ENCODE measurements at places on chromosomes 2 and 18.

GRCh38 chr2:55718165-55719008, 24.7 kb upstream of the PNPT1 start:
- peak; percentile 71 for DNase-seq

DNA sequence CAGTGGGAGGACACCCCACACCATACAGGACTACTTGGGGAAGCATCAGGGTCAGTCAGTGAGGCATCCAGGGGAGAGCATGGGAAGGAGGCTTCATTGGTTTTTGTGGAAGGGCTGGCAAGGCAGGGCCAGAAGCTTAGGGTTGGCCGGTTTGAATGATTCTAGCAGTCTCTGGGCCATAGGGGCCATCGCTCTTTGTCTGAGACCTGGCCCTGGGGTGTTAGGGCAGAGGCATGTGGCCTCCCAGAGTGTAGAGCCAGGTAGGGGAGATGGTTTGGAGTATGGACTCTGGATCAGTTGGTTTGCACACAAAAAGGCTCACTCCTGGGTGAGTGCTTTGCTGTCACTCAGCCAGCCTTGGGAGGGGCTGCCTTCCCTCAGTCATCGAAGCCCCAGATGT, 98.5 kb downstream of the GLI2 start:
- no peak for DNase-seq

- DNase-seq = no peak
Measured at GRCh38 chr18:13239171-13239956, 20.8 kb downstream of the LDLRAD4 start.

- no peak for DNase-seq
Measured at GRCh38 chr18:6284761-6285160, 129.9 kb downstream of the L3MBTL4 start.

DNA sequence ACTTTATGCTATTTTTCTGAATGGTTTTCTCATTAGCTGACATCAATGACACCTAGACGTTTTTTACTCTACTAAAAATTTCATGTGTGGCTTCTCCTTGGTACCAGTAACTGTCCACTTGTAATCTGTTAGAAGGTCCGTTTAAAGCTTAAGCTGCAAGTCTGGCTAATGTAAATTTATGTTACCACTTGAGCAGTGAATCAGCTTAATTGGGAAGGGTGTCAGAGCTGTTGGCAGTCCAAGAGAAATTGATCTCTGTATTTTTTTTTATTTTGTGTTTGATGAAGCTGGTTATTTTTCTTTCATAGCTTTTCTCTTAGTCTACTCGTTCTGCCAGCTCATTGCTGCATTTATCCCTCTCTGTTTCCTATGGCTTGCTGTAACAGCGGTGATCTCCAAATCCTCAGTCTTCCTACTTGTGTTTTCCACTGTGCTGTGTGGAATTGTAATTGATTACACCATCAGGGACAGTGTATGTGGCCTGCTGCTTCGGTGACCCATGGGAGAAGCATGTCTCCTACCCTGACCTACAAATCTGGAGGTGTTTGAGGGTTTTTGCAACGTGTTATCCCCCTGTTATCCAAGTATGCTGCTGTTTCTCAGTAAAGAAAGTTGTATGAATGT, 724.2 kb upstream of the REG3G start:
- no peak for DNase-seq

GRCh38 chr2:187982668-187983067, 309.0 kb upstream of the GULP1 start:
- peak; percentile 92 for DNase-seq

DNA sequence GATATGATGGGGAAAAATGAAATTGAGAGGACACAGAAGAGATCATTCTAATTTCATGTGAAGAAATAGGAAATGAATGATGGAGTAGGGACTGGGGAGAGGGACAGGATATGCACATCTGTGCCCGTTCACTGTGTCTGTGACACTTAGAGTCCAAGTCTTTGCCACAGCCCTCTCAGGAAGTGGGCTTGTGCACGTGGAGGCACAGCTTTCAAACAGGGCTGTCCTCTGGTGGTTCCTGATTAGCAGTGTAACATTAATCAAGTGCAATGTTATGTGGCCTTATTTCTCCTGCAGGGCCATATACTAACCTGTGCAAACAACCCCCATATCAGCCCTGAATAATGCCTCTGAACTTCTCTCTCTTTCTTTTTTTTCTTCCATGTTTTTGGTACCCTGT, 312.2 kb upstream of the FAM98A start:
- no peak for DNase-seq

- DNase-seq = no peak
Measured at GRCh38 chr2:68478688-68479087, 11.3 kb downstream of the APLF start.

DNA sequence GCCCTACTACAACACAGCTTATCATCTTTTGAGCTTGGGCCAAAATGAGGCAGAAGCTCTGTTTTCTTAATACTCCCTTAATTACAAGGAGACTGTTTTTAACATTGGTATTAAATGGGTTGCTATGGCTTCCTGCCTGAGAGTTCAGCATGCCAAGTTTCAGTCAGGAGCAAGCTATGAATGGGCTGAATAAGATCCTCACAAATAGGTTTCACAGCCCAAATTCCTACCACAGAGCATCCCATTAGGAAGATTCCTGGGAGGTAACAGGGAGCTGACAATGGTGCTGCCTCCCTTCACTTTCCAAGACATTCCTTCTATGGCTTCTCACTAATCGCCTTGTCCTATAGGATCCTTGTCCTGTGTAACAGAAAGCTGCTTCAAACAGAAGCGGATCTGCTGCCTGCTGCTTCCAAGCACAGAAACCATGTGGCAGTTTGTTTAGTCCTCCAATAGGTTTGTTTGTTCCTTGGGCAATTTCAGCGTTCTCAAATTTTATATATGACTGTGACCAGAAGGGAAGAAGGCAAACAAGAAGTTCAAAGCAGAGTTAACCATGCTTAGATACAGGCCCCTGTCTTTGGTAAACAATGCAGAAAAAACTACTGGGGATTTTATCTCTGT, 70.9 kb downstream of the NCKAP5 start:
- DNase-seq = peak; percentile 20

DNA sequence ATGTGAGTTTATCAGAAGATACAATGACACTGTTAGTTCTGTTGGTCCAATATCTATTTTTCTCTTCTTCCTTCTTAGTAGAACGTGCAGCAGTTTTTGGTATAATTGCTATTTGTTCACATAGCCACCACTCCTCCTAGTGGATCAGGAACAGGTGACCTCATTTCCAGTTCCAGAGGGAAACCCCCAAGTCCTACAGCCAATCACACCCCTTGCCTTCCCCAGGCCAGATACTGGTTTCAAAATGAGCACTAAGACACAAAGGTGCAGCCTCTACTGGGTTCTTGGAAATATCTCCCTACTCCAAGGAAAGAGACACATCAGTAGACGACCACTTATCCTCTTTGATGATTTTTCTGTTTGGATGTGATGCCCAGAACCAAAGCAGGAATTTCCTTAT, 103.2 kb downstream of the TCF4 start:
- no peak for DNase-seq

GRCh38 chr2:235413064-235413463, 80.8 kb upstream of the AGAP1 start:
- no peak for DNase-seq

DNA sequence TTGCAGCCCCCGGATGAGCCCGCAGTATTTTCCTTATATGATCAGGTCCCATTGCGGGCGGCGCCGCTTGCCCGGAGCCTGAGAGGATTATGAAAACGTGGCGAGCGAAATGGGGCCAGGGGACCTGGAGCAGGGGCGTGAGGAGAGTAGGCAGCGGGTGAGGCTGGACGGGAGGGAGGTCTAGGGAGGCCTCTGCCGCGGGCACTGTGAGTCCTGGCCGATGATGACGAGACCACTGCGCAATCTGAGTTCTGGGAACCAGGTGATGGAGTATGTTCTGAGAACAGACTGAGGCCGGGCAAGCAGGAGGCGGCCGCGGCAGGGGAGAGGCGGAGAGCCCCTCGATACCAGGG, 790 bp upstream of the ACAA2 start:
- peak; percentile 69 for DNase-seq

- DNase-seq = no peak
Measured at GRCh38 chr2:217412721-217413120, 552.9 kb upstream of the TNP1 start.

DNA sequence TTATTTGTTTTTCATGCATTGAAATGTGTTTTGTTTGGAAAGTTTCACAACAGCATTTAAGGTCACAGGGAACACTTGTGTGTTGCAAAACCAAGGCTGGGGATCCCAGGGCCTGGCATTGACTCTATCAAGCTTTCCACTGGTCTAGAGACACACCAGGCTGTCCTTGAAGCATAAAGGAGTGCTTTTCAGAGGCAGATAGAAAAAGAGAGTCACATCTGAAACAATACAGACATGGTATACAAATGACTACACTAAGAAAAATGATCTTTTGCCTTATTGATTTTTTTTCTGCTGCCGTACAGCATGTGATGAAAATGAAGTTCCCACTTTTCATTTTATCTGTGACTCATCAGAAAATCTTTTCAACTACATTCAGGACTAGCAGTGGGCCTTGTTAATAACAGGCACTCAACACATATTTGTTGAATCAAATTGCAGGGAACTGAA, 61.9 kb upstream of the ZCCHC2 start:
- DNase-seq = no peak

DNA sequence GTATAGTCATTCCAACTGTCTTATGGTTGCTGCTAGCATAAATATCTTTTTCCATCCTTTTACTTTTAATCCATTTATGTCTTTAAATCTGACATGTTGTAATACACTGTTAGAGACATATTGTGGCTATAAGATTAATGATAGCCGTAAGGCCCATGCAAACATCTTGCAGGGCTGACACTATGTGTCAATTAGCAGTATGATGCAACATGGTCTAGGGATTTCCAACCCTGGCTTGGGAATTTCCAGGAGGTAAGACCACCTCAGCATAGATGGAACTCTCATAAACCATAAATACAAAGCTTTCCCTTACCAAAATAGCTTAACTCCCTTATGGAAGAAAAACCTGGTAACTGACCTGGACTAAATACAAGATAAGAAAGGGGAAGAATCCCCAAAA, 16.5 kb downstream of the SCLY start:
- DNase-seq = peak; percentile 21
